ENCODE measurements at places on chromosomes 1 and 21. TPM values are rescaled to one million over a fixed set of nuclear protein-coding genes. Genes with fewer than 3 reads are reported as not detected.

Gene GJA4
- total RNA-seq = 35.9 TPM

Gene PROX1
- total RNA-seq = 2.8 TPM

Gene IVL
- not detected for total RNA-seq

Gene BMP8A
- total RNA-seq = 8.3 TPM

Gene GNL2
- 34.0 TPM for total RNA-seq

Gene ITSN1
- total RNA-seq = 88.8 TPM

Gene OR11L1
- not detected for total RNA-seq

Gene CCDC181
- 2.1 TPM for total RNA-seq

Gene CASQ1
- 1.1 TPM for total RNA-seq

Gene FCMR
- 5.0 TPM for total RNA-seq

Gene TNFAIP8L2
- total RNA-seq = 3.9 TPM

Gene FCGR1A
- total RNA-seq = 36.5 TPM

Gene ARHGAP30
- 13.7 TPM for total RNA-seq

Gene ERICH3
- total RNA-seq = 0.45 TPM

Gene LEFTY2
- total RNA-seq = 0.31 TPM

Gene AIDA
- 103 TPM for total RNA-seq

Data from sciatic nerve (tissue), 2 donors.